ENCODE measurements at places on chromosomes 7 and 10.

DNA sequence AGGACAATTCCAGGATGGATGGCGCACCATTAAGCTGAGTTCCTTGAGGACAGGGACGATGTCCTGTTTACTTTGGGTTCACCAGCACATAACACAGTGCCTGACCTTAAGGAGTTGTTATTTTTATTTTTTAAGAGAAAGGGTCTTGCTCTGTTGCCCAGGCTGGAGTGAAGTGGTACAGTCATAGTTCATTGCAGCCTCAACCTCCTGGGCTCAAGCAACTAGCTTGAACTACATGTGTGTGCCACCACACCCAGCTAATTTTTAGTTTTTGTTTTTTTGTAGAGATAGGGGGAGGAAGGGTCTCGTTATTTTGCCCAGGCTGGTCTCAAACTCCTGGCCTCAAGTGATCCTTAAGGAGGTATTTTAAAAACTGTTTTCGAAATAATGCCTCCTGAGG is 1.7 kb upstream of the CALU start:
- no peak for DNase-seq

DNA sequence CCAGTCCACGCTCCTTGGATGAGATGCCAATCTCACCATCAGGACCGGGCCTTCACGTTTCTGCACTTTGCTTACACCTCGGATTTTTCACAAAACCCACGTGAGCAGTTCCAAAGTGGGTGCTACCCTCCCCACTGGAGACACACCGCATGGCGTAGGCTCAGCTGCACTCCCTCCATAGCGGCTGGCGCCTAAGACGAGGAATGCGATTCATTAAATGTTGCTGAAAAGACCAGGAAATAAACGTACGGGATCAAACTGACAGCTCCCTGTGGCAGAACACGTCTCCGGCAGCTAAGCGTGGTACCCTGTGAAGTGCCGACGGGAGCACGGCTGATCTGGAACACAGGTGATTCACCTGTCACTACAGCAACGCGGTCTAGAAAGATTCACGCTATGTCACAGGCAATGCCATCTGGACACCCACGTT is 209.0 kb downstream of the DIP2C start:
- no peak for DNase-seq

GRCh38 chr7:30934225-30934624 is 22.6 kb downstream of the AQP1 start:
- DNase-seq = no peak

GRCh38 chr7:105648561-105649401 is 67.5 kb upstream of the EFCAB10 start:
- DNase-seq = no peak

- DNase-seq = no peak
Measured at GRCh38 chr10:120643351-120643750, 186.3 kb downstream of the PLPP4 start.

DNA sequence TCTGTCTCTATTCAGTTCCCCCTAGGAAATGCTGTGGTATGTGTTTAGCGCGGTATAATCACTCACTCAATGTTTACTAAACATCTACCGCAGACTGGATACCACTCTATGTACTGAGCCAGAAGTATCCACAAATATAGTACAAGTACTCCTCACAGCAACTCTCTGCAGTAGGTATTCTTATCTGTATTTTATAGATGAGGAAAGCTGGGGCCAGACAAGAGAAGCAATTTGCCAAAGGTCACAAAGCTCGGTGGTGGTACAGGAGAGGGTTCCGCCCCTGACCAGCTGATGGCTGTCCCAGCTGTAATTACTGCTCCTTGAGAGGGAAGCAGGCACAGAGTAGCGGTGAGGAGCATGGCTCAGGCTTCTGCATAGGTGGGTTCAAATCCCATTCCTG is 184.1 kb downstream of the DOCK4 start:
- no peak for DNase-seq

GRCh38 chr7:29971566-29972314 is 17.9 kb downstream of the SCRN1 start:
- no peak for DNase-seq

DNA sequence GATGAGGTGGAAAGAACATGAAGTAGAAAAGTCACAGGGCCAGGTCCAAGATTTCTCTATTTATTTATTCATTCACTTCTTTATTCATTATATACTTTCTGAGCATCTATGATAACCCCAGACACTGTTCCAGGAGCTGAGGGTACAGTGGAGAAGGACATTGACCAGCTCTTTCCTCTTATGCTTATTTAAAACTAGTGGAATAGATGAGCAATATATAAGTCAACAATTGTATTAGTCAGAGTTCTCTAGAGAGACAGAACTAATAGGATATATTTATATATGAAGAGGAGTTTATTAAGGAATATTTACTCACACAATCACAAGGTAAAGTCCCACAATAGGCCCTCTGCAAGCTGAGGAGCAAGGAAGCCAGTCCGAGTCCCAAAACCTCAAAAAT is 15.0 kb upstream of the GPR37 start:
- DNase-seq = no peak

DNA sequence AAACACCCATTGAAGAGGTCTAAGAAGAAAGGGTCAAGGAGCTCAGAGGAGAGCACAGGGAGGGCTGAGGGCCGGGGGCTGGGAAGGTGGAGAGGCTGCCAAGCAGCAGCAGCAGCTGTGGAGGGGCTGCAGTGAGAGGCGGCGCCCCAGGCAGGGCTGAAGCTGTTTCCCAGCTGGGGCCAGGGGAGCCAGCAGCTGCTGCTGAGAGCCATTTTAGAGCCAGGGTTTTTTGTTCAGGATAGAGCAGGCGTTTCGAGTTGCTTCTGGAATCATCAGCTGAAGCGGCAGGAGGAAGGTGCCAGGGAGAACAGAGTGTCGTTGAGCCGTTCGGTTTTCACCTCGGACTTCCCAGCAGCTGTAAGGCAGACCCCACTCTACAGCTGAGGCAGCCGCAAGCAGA is 62.7 kb downstream of the LANCL2 start:
- no peak for DNase-seq

- DNase-seq = no peak
Measured at GRCh38 chr10:86547296-86547695, 25.7 kb upstream of the WAPL start.

DNA sequence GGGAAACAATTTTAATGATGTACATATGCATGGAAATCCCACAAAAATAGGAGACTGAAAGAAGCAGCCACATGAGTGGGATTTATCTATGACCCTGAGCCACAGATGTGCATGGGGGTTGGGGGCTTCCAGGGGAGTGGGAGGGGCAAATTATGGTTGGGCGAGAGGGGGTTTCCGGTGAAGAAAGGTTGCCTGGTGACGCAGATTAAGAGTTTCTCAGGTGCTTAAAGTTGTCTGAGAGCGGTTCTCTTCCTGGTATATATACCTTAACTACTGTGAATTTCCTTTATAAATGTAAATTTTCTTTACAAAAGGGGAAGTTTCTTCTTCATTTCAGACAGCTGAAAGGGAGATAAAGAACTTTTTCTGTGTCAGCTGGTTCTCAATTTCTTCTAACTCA is 273.6 kb upstream of the PITRM1 start:
- DNase-seq = no peak
